Breast epithelium (tissue), 4 donors: ENCODE measurements at places on chromosomes 12 and 14. TPM values are rescaled to one million over a fixed set of nuclear protein-coding genes. Genes with fewer than 3 reads are reported as not detected.

GRCh38 chr14:63467440-63468072 lies 75.6 kb downstream of the PPP2R5E start:
- DNase-seq, result no peak

The MYH6 gene
- not detected for total RNA-seq

- DNase-seq, result no peak
Observed at GRCh38 chr12:121783766-121784165, 9.7 kb downstream of the RHOF start.

GRCh38 chr14:37545174-37545573 lies 49.9 kb downstream of the FOXA1 start:
- no peak for DNase-seq

The CCDC175 gene
- total RNA-seq, result 0.33 TPM

- no peak for DNase-seq
Observed at GRCh38 chr14:77485901-77486678, 12.5 kb downstream of the ISM2 start.

DNA sequence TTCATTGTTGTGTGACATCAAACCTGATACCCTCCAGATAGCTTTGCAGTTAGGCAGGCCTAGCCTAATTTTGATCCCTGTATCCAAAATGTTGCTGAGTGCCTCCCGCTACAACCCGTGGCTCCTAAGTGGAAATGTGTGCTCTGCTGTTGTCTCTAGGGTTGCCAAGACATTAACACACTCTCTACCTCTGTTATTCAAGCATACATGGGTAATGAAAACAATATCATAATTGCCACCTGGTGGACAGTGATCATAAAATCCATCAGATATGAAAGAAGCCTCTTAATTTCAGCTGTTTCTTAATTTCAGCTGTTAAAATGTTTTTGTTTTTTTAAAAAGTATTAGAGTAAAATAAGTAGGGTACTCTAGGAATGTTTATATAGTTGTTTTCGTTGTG lies 93.5 kb downstream of the PLEKHA5 start:
- DNase-seq, result no peak

The GRIN2B gene
- total RNA-seq, result 0.59 TPM

- no peak for DNase-seq
Observed at GRCh38 chr12:154058-154457, 59.9 kb downstream of the SLC6A12 start.

The NRXN3 gene
- 2.9 TPM for total RNA-seq

The GLIPR1L1 gene
- total RNA-seq, result not detected

GRCh38 chr14:74218462-74218861 lies 20.8 kb upstream of the VSX2 start:
- no peak for DNase-seq

DNA sequence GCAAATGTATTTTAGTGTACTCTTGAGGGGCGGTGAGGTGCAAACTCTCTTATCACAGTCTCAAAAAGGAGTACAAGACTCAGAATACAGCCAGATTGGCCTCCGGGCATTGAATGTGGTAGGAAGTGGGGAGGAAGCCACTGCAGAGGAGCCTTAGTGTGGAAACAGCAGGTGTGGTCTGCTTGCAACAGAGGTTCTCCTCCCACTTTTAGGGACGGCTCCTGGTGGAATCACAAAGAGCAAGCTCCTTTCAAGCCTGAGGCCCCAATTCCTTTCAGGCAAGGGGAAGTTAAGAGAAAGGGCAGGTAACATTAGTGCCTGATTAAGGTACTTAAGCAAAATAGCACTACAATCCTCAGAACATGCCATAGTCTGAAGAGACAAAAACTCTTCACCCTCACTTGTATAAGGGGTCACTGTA lies 23.7 kb upstream of the SLC2A3 start:
- no peak for DNase-seq

GRCh38 chr12:47551426-47551851 lies 154.4 kb downstream of the RPAP3 start:
- no peak for DNase-seq

The C2CD5 gene
- 60.6 TPM for total RNA-seq

The DHRS2 gene
- 4.6 TPM for total RNA-seq

The MIP gene
- not detected for total RNA-seq

The MUCL1 gene
- 95.6 TPM for total RNA-seq

The COX8C gene
- not detected for total RNA-seq

- DNase-seq, result no peak
Observed at GRCh38 chr12:121872546-121873215, 14.0 kb upstream of the HPD start.

The CLBA1 gene
- 4.5 TPM for total RNA-seq

The CDKL1 gene
- 9.2 TPM for total RNA-seq

DNA sequence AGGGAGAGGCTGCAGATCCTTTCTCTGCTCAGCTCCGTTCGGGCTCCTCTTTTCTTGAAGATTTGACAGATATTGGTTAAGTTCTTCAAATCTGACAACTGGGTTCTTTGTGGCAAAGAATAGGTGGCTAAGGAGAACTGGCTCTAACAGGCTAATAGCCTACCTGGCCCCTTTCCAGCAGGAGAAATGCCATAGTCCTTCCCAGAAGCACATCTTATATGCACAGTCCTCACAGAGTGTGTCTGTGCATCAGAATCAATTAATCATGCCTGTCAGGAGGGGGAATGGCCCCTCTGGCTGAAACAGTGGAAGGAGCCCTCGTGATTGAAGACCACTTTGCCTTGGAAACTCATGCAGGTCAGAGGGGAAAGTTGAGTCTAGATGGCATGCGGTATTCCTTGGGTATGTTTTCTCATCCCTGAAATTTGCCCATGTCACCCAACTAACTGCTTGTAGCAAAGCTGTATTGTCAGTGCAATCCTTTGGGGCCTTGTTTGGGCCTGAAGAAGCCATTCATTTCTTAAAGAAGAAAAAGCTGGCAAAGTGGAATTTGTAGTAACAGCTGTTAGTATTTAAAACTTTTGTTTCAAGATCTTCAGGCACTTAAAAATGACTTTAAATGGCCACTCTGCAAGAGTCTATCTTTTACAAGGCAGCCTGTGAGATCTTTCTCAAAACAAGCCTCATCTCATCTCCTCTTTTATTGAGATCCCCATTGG lies 251.5 kb downstream of the ZFP36L1 start:
- no peak for DNase-seq

GRCh38 chr14:26820138-26820537 lies 222.3 kb upstream of the NOVA1 start:
- no peak for DNase-seq

GRCh38 chr12:52123487-52124186 lies 44.1 kb downstream of the SMIM41 start:
- peak; percentile 36 for DNase-seq

DNA sequence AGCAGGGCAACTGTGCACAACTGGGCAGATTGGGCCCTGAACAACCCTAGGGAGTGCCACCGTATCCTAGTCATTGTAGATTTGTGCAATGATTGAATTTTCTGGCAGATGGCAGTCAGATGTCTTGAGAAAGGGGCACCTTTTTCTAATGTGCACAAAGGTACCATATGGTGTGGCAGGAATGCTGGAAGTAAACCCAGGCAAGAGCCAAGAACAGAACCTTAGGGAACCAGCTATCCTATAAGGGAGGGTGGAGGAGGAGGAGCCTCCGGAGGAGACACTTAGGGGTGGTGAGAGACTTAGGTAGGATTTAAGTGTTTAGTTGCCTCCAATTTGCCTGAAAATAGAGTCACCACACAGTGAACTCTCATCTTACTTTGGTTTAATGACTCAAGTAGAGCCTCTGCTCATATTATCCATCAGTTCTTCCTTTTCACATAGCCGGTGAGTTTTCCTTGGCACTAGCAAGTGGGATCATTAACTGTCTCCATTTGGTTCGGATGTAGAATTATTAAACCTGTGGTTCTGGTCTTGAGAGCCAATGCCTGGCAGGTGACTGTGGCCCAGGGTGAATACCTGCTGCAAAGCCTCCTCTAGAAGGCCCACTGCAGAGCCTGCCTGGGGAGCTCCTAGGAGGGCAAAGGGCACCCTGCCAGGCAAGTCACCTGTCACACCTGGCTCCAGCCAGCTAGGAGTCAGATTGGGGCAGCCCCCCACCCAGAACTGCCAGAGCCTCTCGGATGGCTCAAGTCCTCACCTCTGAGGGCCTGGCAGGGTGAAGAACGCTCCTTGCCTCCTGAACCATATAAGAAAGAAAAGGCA lies 184.4 kb upstream of the HIF1A start:
- no peak for DNase-seq

The KRT72 gene
- total RNA-seq, result not detected

The ADAM20 gene
- 3.6 TPM for total RNA-seq

DNA sequence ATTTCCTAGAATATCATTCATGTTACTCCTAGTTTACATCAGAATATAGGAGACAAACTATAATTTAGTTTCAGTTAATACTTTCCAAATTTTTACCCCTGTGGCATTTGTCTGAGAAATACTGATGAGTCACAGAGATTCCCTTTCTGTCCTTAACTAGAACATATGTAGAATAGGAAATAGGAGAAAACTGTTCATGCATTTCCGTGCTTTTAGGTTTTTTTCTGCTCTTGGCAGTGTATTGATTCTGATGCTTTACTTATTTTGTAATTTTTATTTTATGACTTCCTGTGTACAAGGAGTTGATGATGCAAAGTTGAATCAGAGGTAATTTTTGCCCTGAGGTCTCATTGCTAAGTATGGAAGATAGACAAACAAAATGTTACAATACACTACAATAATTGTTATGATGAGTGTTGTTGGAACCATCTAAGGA lies 23.0 kb downstream of the MNAT1 start:
- no peak for DNase-seq

DNA sequence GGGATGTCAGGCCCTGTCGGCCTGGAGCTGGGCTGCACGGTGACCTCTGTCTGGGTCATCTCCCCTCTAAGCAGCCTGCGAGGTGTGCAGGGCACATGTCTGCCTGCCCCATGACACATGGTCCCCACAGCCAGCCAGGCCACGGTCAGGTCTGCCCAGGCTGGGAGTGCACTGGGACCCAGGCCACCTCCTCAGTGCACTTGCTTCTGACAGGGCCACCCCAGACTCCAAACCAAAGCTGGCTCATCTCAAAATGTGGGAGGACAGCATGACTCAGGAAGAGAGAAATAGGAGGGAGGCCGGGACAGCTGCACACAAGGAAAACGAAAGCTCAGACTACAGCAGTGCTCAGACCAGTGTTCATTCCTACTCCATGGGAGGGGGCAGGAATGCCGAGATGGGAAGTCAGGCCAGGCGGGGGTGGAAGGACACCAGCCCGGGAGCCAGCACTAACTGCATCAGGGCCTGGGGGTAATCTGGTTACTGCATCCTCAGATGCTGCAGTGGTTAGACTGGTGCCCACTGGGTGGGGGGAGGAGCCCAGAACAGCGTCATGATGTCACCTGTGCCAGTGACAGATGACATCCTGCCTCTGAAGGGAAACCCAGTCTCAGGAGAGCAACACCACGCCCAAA lies 4.0 kb downstream of the P2RX2 start:
- no peak for DNase-seq

The ZBTB25 gene
- 15.7 TPM for total RNA-seq

DNA sequence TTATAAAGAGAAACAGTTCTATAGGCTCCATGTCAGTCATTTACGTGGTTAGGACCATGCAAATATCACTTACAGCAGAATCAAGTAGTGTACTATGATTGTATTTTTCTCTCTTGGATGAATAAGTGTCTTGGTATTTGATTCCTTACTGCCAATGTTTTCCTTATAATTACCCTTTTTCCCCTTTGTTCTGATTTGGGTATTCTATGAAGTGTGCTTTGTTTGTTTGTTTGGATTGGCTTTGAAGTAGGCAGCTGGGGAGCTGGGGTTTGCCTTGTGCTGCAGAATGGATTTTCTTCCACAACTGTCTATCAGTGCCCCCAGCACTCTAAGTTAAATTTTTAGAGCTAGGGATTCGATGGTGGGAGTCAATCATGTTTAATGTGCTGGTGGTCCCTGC lies 12.4 kb downstream of the TMEM120B start:
- no peak for DNase-seq

DNA sequence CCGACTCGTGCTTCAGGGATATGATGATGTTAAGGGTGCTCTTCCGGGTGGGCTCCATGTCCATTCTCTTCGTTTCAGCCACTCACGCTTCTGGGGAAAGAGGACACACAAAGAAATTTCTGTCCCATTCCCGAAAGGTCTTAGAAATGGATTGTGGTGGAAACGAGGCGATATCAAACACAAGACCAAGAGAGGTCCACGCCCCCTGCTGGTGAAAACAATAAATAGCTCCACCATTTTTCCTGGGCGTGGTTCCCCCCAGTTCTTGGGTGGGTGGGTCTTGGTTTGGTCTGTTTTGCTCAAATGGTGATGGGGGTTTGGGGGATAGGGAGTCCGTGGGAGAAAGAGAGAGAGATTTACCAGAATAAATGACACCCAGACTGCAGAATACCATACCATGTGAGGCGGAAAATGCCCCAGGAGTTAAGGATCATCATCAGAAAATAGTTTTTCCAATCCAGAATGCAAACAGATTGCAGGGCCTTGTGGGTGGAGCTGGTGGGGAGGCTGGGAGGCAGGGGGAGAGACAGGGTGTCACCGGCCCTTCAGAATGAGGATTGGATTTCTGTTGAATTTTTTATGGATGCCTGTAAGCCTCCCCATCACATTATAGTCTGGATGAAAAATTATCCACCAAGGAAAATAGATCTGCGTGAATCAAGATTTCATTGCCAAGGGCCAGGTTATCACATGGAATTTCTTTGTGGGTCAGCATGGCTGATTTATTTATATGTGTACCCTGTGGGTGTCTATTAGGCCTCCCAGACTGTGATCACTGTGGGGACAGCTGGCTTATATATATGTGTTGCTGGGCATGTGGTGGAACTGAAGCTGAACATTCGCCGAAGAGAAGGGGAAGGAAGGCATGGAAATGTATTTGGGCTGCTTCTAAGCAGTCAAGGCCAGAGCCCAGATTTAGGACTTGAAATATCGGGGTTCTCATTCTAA lies 55.8 kb downstream of the SRRM4 start:
- no peak for DNase-seq

- DNase-seq, result no peak
Observed at GRCh38 chr14:71250347-71250746, 343.1 kb downstream of the PCNX1 start.

The SLCO1B1 gene
- total RNA-seq, result not detected
